Transverse colon (tissue), 4 donors: ENCODE measurements at places on chromosomes 4 and X.

DNA sequence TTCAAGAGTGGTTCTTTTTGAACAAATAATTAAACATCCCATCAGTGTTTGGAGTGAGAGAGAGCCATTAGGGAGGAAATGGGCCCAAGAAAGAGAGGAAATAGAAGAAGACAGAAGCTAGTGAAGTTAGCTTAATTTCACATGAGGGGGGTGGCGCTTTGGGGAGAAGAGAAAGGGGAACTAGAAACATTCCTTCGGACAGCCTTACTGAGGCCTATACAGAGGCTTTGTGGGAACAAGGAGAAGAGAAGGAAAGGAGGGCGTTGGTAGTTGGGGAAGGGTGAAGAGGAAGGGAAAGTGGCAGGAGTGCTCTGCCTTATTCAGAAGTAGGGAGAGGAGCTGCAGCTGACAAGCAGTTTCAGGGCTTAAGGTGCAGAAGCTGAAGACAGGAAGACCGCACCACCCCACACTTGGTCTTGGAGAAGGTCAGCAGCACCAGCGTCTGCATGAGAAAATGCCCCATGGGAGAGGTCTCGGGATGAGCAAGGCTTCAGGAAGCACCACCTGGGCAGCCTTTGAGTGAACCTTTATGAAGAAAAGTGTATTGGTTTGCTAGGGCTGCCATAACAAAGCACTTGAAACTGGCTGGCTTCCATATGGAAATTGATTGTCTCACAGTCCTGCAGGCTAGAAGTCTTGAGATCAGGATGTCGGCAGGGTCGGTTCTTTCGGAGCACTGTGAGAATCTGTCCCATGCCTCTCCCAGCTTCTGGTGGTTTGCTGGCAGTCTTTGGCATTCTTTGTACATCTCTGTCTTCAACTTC lies 85.1 kb downstream of the KIT start:
- no peak for DNase-seq

- DNase-seq = no peak
These were observed 687 bp upstream of the ZNF275 start for GRCh38 chrX:153333266-153333665.

- DNase-seq = no peak
These were observed 614.8 kb upstream of the DIPK2B start for GRCh38 chrX:45815441-45815840.

GRCh38 chr4:182818926-182819730 lies 98.1 kb downstream of the DCTD start:
- no peak for DNase-seq

GRCh38 chrX:112851806-112852205 lies 11.2 kb upstream of the AMOT start:
- no peak for DNase-seq

- DNase-seq = no peak
These were observed 153.5 kb downstream of the KCNIP4 start for GRCh38 chr4:21795091-21795490.

- no peak for DNase-seq
These were observed 66.1 kb upstream of the WDR1 start for GRCh38 chr4:10182446-10183424.

DNA sequence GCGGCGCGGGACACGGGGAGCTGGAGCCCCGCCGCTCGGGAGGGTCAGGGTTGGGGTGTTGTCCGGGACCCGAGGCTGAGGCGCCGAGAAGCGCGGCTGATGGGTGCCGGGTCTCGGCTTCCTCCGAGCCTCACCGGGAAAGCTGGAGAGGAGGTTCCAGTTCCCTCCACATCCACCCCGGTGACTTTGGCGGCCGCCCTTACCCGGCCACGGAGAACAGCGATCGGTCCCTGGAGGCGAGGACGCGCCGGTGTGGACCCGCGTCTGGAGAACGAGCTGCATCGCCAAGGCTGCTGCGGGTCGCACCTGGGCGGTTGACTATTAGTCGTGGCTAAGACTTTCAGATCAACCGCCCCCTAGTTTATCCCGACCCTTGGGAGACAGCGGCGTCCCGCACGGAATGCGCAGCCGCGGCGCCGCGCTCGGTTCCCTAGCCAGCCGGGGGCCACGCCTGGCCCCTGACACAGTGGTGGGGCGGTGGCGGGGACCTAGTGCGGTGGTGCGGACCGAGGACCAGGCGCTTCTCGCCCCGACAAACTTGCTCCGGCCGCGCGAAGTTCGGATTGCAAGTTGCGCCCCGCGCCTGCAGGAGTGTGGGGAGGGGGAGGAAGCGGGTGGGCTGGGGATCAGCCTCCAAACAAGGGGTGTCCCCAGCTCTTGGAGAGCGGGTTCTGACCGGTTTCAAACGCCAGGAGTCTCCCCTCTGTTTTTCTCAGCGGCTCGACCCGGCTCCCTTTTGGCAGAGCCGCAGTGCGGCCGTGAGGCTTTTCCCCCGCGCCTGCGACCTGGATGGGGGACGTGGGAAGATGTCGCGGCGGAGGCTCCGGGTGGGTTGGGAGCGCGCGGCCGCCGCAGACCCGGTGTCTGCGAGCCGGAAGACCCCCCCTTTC lies 568 bp downstream of the FHDC1 start:
- peak; percentile 56 for DNase-seq

DNA sequence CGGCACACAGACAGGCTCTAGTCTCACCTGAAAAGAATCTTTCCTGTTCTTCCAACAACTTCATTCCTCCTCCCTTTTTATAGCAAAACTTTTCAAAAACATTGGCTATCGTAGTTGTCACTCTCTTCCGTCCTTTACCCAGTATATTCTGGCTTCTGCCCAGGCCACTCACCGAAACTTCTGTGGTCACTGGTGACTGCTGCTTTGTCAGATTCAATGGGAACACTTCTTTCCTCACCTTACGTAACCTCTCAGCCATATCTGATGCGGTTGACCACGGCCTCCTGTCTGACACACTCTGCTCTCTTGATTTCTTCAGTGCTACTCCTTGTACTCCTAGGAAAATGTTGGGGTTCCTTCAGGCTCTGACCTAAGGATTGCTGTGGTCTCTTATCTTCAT lies 9.2 kb upstream of the RNF150 start:
- DNase-seq = no peak

- DNase-seq = no peak
These were observed 45.3 kb upstream of the HELT start for GRCh38 chr4:184972991-184973390.

- DNase-seq = no peak
These were observed 1.8 kb downstream of the CAMK2D start for GRCh38 chr4:113759696-113760093.

DNA sequence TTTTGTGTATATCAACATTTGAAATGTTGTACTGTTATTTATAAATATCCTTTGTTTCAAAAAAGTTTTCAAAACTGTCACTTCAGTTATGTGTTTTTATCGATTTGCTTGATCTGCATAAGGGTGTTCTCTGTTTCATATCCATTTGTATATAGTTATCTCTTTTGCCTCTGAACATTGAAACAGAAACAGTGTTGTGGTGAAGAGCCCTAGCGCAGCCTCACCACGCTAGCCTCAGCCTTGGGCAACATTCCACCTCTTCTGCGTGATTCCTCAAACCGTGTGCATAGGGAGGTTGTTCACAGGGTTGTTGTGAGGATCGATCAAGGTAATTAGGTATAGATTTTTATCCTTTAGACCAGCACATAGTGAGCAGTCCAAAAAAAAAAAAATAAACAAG lies 287.0 kb upstream of the GALNT7 start:
- DNase-seq = no peak

DNA sequence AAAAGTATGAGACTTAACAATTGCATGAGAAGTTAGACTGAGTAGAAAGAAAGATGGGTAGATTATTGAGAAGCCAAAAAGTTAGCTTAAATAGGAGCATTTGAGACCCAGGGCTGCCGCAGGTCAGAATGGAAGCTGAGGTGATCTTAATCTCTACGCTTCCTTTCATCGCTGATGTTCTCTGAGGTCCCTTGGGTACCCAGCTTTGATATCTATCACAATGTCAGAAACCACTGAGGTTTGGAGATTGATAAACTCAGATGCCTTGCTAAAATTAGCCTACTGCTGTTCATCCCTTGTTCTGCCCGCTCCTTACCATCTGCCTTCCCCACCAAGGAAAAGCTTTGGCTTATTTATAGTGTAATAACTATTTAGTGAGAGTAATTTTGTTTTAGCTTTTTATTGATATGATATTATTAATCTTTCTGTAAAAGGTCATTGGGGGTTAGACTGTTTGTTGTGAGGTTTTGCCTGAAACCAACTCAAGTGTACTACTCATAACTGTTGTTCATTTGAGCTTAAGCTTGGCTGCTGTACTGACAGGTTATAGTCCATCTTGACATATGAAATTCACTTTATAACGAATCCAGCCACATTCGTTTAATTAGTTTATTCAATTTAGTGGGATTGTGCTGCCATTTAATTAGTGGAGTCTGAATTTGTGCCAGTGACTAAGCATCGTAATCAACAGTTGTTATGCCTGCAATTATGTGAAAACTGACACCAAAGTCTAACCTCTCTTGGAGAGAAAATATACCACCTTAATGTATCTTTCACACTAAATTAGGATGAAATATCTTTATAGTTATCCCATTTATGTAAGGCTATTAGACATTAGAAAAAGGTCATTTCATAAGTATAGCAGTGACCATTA lies 15.1 kb downstream of the MCUB start:
- no peak for DNase-seq

DNA sequence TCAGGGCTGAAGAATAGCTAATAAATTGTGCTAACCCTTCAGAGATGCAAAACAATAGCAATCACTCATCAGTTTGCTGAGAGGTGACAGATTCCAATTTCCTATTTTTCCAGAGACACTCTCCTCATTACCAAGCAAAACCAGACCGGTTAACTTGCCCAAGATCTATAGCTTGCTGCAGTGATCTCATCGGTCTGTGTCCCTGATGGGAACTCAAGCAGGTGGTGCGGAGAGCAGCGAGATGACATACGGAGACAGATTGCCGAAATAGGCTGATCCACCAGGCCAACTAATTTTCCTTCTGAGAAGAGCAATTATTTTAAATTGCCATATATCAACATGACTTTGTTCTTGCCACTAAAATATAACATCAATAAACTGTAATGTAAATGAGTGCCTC lies 10.5 kb upstream of the DCHS2 start:
- DNase-seq = no peak

DNA sequence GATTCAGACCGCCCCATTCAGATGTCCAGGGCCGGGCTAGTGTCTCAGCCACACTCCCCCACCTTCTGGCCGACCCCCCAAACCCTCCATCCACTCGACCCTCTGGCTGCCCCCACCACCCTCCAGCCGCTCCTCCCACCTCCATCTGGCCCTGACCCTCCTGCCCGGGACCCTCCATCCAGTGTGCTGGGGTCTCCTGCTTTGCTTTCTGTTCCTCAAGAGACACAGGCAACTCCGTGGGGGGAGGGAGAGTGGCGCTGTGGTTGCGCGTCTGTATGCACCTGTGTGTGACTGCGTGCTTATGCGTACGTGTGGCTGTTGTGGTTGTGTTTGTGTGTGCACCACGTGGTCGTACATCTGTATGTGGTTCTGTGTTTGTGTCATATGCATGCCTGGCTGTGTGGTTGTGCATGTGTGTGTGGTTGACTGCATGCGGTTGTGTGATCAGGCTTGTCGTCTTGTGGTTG lies 33.3 kb downstream of the CPLX1 start:
- no peak for DNase-seq

GRCh38 chrX:47501226-47502074 lies 18.4 kb upstream of the ZNF41 start:
- no peak for DNase-seq

GRCh38 chrX:130682990-130683389 lies 220.0 kb downstream of the ENOX2 start:
- no peak for DNase-seq

- DNase-seq = no peak
These were observed 183.8 kb downstream of the PTTG2 start for GRCh38 chr4:38144031-38144430.

DNA sequence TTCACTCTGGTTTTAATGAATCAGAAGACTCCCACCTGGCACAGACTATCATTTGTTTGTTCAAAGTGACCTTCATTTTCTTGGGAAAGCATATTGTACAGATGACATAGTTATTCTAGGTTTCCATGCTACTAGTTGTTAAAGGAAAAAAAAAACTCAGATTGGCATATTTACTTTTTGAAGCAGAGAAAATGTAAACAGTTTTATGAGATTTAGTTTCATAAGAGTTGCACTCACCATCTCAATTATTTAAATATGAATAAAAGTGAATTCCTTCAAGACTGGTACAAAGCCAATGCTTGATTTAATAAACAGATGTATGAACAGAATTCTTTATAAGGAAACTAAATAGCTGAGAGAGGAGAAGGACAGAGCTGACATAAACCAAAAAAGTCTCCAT lies 280.3 kb upstream of the UGT8 start:
- no peak for DNase-seq

- no peak for DNase-seq
These were observed 215.9 kb downstream of the MID1 start for GRCh38 chrX:10404436-10404835.

GRCh38 chrX:45954026-45954425 lies 591.2 kb downstream of the ZNF674 start:
- no peak for DNase-seq

DNA sequence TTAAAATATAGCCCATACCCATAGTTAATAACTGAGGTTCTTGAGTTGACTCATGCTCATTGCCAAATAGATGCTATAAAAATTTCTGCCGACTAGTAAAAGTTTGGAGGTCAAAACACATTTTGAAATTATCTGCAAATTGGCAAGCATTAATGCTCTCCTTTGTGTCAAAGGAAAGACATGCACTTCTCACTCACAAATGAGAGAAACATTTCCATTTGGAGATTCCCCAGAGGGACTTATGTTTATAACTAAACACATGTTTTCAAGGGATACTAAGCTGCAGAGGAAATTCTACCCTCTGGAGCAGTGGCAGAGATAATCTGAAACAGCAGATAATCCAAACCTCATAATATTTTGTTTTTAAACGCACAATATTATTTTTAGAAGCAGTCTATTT lies 45.7 kb upstream of the CCDC160 start:
- no peak for DNase-seq

DNA sequence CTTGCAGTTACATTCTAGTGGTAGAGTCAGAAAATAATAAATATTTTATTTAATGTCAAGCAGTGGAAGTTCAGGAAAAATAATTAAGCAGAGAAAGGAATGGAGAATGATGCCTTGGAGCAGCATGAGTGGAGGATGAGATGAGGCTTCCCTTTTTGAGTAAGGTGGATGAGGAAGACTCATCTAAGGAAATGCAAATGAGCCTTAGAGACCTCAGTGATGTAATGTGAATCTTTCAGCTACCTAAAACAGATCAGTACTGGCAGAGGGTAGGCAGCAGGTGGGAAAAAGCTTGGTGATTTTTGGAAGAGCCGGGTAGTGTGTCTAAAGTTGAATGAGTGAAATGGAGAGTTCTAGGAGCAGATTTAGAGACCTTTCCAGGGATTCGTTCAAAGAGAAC lies 118.2 kb downstream of the GRID2 start:
- DNase-seq = no peak

DNA sequence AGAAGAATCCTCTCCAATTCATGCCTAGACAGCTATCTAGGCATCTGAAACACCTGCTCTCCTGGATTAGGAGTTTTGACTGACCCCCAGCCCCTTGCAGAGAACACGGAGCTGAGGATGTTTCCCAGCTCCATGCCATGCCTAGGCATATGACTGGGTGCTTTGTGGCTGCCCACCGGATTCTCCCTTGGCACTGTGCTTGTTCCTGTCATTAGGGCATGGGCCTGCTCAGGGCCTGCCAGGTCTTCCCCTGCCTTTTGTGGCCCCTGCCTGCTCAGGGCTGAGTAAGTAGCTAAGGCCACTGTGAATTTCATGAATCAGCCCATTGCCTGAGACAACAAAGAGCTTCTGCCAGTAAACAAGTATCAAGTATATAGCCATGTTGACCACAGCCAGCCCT lies 867.4 kb downstream of the TECRL start:
- DNase-seq = no peak

GRCh38 chr4:112677519-112678091 lies 40.7 kb downstream of the LARP7 start:
- no peak for DNase-seq

- no peak for DNase-seq
These were observed 4.6 kb downstream of the EFNB1 start for GRCh38 chrX:68833448-68833805.
